ENCODE measurements at places on chromosomes 5 and 9. TPM values are rescaled to one million over a fixed set of nuclear protein-coding genes. Genes with fewer than 3 reads are reported as not detected.
A peak's percentile ranks its signal among the peaks of the same experiment; 100 is the strongest.

GRCh38 chr5:154878642-154879335, 20.4 kb downstream of the CNOT8 start:
- peaks cover 52% of the 10 kb centered on the region for H3K36me3 ChIP-seq
- no peak overlapping the region for H3K4me3 ChIP-seq
- no peaks in the 10 kb centered on the region for H3K4me1 ChIP-seq
- DNase-seq: no peak
- no peak overlapping the region for H3K27ac ChIP-seq

DNA sequence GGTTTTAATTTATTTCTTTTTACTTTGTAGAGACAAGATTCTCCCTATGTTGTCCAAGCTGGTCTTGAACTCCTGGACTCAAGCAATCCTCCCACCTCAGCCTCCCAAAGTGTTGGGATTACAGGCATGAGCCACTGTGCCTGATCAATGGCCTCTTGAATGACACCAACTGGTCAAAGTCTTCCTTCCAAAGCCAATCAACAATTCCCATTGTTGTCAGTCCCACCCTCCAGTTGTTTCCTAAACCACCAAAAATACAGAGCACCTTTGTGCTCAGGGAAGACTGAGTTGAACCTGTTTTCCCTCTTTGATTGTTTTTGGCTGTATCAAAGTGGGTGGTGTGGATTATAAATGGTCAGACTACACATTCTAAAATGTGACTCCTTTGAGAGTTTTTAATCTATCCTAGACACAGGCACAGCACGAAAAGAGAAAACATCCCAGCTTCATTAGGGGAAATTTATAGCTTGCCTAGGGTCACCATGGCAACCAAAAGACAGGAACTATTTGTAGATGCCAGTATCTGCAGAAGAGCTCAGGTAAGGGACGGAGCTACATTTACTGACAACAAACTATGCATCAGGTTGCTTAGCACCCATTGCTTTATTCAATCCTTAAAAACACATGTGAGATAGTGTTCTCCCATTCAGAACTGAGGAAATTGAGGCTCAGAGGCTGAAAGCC, 27.6 kb upstream of the ATP6V1G1 start:
- peak overlapping the region; percentile 31 for H3K27ac ChIP-seq
- no peak for DNase-seq
- no peaks in the 10 kb centered on the region for H3K36me3 ChIP-seq
- peaks cover 7% of the 10 kb centered on the region for H3K4me1 ChIP-seq
- H3K4me3 ChIP-seq: no peak overlapping the region

DNA sequence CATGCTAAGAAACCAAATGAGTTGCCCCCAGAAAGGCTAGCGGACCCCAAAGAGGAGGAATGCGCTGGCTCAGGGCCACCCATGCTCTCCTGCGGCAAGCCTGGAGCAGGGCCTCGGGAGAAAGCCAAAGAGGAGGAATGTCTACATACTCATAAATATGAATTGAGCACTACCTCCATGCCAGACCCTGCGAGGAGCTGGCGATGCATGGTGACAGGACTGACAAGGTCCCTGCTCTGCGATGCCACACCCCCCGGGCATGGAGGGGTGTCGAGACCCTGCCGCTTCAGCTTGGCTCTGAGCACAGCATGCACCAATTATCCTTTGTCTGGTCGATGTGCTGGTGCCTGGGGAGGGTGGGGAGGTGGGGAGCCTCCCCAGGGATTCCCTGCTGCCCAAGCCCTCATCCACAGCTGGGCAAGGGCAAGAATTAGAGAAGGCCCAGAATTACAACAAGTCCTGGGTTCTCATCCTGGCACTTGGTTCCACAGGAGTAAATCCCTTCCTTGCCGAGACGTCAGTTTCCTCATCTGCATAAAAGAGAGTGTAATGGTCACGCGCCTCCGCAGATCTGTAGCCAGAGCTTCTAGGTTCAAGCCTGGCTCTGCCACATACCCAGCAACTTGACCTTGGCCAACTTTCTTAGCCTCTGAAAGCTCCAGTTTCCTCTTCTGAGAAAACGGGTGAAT, 74.4 kb downstream of the FAM114A2 start:
- no peaks in the 10 kb centered on the region for H3K36me3 ChIP-seq
- H3K4me3 ChIP-seq: no peak overlapping the region
- H3K4me1 ChIP-seq: peaks cover 4% of the 10 kb centered on the region
- DNase-seq: no peak

CTNNA1 gene
- 384 TPM for total RNA-seq

- no peak overlapping the region for H3K27ac ChIP-seq
- peaks cover 5% of the 10 kb centered on the region for H3K4me1 ChIP-seq
- H3K4me3 ChIP-seq: no peak overlapping the region
- H3K27me3 ChIP-seq: peaks cover 6% of the 10 kb centered on the region
- no peak for DNase-seq
Measured at GRCh38 chr5:149871471-149871870, 73.1 kb downstream of the PDE6A start.
